ENCODE measurements at places on chromosomes 4 and X.

DNA sequence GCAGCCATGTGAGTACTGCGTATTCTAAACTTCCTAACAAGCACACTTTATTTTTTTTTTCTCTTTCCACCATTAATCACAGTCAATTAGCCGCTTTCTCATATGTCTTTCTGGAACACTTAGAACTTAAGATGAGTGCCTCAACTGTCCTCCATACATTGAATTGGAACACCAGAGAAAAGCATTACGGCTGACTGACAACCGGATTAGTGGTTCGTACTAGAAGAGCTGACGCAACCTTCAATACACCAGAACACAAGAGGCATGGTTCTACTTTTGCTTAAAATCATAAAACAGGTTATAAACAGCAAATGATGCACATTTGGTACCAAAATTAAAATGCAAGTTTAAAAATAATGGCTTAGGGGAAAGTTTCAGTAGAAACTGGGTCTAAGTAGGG lies 3.3 kb downstream of the TMEM47 start:
- DNase-seq: no peak

DNA sequence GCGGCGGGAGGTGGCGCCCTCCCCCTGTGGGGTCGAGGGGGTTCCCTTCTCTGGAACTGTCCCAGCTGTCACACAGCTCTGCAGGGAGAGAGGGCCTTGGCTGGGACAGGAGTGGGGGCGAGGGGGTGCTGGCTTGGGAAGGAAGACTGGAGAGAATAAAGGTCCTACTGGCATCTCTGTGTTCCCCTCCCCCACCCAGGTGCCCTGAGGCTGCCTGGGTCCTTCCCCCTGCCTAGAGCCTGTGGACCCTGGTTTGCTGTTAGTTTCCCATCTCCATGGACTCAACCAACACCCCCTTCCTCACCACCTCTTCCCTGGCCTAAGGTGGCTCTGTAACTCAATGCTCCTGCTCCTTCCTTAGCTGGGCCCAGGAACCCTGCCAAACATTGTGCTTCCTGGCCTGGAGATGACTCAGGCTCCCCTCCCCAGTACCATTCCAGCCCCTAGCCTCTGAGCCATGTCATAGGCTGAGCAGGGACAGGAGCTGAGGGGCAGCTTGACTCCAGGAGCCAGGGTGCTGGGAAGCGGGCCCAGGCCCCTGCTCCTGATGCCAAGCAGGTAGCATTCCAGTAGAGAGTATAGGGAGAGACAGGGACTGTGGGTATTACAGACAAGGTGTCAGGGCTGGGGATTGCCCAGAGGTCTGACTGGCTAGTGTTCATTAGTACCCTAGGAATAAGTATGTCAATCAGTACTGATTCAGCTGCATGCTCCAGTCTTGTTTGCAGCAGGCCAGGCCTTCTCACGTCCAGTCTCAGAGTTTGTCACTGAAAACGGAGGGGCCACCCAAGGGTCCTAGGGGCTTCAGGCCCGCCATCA lies 100.7 kb downstream of the EFNB1 start:
- no peak for DNase-seq

DNA sequence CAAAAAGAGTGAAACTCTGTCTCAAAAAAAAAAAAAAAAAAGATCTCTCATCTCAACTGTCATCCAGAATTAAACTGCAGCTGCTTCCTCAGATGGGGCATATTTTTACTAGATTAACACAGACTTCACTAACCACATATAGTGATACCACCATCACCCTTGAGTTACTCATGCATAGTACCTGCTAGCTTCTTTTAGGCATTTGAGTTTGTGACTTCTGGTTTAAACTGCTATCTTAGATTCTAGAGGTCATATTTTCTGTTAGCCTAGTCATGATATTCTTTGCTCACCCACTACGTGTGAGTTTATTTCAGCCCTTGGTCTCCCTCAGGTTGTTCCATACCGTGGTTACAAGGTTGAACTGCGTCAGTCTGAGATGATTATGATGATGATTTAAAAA lies 154.9 kb upstream of the BMP3 start:
- DNase-seq: no peak

- DNase-seq: no peak
Measured at GRCh38 chrX:54386314-54386713, 28.5 kb upstream of the WNK3 start.

DNA sequence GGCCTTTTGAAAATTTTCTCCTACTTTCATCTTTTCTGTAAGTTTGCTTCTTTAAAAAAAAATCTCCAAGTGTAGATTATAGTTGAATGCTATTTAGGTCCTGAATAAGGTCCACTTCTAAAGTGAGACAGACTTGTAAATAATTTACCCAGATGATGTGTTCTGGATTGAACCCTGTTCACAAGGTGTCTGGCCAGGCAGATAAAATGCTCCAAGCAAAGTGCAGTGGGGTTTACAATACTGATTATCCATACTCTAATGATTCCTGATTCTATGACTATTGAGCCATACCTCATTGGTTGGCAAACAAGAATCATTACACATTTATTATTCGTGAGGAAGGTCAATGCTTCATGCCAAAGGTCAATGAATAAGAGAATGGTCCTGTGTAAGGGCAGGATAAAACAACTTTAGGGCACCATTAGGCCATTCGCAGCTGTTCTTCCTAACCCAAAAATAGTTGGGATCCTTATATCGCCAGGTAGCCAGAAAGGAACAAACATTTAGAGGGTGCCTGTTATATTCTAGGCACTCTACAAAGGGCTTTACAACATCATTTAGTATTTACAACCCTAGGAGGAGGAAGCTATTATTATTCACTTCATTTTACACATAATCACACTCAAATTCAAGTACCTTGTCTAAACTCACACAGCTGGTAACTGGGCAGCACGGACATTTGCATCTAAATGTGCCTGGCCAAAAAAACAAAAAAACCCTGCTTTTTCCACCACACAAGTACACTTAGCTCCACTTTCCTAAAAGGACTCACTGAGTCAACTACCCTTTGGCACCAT lies 18.6 kb upstream of the SAT1 start:
- no peak for DNase-seq

- DNase-seq: no peak
Measured at GRCh38 chrX:73977542-73978169, 326.3 kb upstream of the ZCCHC13 start.

GRCh38 chrX:147626605-147627004 lies 285.1 kb upstream of the FMR1 start:
- DNase-seq: no peak

DNA sequence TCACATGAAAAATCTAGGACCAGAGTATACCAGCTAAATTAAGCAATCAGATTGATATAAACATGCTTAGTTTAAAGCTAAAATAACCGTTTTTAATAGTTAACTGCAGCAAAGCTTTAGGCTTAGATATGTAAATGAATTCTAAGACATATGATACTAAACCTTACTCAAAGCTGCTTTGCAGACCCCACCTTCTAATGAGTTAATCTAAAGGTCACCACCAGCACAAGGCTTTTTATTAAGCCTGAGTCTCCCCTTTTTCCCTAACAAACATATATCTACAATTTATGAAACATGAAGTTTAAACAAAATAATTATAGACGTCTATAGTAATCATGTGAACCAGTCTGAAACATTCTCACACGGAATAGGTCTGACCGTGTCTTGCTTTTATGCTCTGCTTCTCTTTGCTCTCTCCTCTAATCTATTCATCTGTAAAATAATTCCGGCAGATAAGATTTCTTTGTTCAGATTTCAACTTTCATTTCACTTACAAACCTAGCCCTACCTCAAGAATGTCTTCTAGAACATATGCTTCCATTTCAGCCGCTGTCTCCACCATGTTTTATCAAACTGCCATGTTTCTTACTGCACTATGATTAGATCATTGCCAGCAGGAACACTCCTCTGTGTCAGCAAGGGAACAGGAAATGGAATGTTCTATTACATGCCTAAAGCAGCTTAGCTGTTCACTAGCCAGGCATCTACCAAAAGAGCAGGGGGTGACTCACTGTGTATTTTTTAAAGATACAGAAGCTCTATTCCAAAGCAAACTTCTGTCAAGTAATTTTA lies 35.9 kb downstream of the ANKRD17 start:
- peak; percentile 74 for DNase-seq

DNA sequence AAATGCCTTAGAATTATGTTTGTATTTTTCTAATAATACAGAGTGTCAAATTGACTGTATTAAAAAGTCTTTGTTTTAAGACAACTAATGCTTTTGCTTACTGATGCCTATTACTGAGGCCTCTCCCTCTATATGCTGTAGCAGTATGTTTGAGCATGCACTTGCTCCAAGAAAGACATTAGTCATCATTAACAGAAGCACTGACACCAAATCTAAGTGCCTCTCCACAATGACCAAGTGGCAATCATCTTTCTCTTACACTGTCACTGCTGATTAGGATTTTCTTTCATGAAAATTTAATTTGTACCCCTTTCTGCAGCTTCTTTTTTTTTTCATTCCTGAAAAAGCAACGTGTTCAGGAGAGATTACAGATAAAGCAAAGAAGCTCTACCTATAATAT lies 11.1 kb upstream of the MAB21L2 start:
- DNase-seq: no peak

Data from hematopoietic multipotent progenitor cell treated with erythropoietin and hydrocortisone succinate and interleukin-3 and kit ligand, for 15 days (in vitro differentiated cells).